Thoracic aorta (tissue), 2 donors: ENCODE measurements at places on chromosomes 7 and 10.
A peak's percentile ranks its signal among the peaks of the same experiment; 100 is the strongest.

DNA sequence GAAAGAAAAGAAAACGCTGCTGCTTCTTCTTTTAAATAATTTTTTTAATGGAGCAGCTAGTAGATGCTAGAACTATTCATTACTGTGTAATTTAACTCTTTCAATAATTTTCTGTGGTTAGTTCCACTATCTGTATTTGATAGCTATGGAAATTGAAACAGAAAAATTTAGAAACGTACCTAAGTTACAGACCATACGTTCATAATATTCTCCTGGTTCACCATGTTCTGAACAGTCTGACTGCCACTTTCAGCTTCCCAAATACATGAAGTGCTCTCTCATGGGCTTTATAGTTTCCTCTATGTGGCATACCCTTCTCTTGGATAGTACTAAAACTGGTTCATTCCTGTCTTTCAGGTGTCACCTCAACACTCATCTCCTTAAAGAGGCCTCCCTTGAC lies 508.0 kb downstream of the MDFIC start:
- no peak for DNase-seq

DNA sequence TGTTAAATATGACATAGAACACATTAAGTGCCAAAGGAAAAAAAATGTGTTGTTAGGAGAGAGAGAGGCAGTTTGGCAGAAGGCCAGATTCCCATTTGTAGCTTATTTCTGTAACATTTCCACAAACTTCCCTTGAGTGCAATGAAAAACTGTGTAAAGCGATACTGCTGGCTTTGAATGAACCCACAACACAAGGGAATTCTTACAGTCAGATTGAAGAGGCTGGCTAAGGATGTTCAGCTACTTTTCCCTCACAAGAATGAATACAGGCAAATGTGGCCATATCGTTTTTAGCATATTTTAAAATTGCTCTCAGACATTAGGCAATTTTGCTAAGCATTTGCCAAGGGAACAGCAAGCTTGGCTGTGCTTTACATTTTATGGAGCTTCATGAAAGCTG lies 614.1 kb upstream of the FZD8 start:
- DNase-seq: no peak

DNA sequence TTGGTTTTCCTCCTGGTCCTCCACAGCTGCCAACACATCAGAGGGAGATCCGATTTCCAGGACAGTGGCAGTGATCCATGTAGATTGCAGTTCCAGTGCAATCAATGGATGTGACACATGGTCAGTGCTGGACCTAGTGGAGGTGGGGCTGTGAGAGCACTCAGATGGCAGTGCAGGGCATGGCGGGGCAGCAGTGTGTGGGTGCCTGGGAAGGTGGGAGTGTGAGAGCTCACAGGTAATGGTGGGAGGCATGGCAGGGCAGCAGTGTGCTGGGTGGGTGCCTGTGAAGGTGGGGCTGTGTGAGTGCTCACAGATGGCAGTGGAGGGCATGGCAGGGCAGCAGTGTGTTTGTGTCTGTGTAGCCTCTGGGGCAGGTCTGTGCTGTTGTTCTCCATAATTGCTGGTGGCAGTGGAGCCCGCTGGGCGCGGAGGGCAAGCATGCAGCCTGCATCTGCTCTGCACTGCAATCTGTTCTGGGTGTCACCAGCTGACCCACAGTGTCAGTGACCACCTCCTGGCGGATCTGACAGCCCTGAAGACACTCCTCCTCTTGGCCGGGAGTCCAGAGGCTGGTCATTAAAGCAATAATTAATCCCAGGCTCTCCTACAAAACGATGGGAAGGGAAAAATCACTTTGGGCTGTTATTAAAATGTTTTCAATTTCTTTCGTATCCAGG lies 8.6 kb upstream of the ADARB2 start:
- no peak for DNase-seq

DNA sequence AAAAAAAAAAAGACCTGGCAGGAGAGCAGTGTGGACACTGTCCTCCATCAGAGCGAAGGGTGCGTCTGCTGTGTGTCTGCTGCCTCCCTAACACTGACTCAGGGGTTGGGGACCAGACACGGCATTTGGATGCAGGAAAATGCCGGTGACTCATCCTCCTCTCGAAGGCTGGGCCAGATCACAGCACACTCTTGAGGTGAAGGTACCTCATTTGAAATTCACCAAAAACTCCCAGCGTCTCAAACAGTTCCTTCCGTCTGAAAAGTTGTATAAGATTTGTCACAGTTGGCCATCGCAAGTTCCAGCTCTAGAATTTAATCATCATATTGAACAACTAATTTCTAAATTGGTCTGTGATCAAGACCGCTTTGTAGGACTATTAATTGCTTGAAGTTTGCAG lies 118.1 kb upstream of the LYZL2 start:
- no peak for DNase-seq

DNA sequence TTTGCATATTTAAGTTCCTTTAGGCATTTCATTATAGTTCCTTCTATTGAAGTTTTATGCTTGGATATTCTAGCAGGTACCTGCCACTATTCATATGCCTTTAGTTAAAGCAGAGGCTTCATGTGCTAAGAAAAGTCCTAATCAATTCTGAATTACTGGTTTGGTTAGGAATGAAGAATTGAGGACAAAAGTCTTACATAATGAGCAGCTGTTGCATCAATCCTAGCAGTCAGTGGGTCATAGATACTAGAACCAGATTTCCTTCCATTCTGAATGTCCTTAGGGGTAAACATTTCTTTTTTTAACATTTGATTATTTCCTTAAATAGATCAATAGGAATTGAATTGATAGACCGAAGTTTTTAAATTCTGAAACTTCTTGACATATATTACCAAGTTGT lies 59.2 kb downstream of the CDK13 start:
- DNase-seq: no peak

GRCh38 chr10:101353692-101354327 lies at the start of gene BTRC:
TSS of gene BTRC (plus strand) at chr10:101354165. CDS start at chr10:101354181, 16 bp downstream.
- peak; percentile 89 for DNase-seq

- DNase-seq: no peak
Observed at GRCh38 chr7:128194533-128195282, 46.4 kb upstream of the LEP start.

GRCh38 chr10:97584798-97585438 lies 729 bp downstream of the HOGA1 start:
- no peak for DNase-seq

DNA sequence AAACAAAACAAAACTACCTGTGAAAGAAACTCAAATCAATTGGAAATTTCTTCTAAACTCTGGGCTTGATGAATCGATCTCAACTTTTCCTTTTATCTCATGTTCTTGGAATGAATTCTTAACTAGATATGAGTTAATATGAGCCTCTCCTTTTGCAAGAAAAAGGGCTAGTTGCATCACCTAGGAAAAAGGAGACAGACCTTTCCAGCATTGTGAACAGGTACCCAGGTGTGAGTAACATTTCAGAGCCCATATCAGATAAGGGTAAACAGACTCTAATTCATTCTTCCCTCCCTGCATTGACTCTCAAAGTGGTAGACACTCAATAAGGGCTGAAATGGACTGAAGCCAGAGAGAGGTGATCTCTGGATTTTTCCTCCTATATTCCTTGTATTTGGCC lies 103.8 kb upstream of the AGR3 start:
- DNase-seq: no peak

GRCh38 chr7:67341153-67341768 lies 344.6 kb downstream of the TYW1 start:
- DNase-seq: no peak

DNA sequence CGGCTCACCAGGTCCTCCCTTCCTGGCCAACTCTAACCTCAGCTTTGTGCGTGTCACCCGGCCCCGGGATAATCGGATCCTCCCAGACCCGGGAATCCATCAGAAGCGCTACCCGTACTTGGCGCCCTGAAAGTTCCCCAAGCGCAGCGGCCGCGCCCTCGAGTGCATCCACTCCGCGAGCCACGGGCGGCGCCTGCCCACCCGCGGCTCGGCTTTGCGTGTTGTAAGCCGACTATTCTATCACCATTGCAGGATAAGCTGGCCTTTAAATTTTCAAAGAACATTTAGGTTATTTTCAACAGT lies 35.7 kb upstream of the EBLN1 start:
- DNase-seq: no peak

GRCh38 chr10:28604567-28605536 lies 71.9 kb downstream of the WAC start:
- DNase-seq: no peak

GRCh38 chr10:76086761-76087639 lies 655.6 kb downstream of the LRMDA start:
- no peak for DNase-seq

DNA sequence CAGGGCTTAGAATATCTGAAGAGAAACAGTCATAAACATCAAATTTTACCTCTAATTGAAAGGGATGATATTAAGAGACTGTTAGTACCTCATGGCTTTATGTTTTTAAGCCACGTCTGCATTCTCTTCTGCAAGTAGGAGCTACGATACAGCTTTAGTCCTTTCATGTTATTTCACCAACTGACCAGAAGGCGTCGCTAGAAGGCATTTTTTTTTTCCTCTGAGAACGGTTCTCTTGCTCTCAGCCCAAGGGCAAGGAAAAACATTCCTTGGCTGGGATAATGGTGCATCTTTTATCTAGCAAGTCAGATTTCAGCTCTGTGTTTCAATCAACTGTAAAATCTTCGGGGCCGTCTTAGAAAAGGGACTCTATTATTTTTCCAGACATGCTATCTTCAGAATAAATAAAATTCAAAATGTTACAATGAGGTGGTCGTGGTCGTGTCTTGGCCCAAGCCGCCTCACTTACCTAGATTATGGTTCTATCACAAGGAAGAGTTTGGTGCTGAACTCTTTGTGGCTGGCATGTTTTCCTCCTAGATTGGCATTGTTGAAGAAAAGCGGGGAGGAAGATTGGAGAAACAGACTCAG lies 41.6 kb upstream of the LYZL2 start:
- no peak for DNase-seq

- DNase-seq: no peak
Observed at GRCh38 chr7:70654146-70654545, 477.8 kb upstream of the GALNT17 start.

DNA sequence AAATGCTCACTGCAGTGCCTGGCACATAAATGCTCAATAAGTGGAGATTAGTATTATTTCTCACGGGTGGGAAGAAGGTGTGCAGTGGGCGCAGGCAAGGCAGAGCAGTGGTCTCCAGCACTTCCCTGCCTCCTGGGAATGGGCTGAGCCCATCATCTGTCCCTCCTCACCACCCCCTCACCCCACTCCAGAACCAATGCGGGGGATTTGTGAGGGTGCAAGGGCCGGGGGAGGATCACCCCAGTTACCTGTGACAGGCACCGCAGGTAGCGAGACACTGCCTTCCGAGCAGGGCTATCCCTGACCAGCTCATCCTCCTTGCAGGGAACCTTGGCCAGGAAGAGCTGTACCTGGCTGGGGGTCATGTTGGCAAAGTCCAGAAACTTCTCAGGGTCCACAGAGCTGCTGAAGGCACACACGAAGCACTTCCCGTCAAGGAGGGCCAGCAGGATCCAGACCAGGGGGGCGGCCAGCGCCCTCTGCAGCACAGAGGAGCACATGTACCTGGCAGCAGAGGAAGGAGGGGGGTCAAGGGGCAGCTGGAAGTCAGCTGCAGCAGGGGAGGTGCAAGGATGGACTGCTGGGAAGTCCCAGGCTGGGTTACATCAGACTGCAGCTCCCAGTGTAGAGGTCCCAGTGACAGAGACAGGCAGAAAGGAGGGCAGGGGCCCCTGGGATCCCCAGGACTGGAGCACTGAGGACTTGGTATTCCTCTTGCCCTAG lies 2.8 kb downstream of the CALHM3 start:
- no peak for DNase-seq

DNA sequence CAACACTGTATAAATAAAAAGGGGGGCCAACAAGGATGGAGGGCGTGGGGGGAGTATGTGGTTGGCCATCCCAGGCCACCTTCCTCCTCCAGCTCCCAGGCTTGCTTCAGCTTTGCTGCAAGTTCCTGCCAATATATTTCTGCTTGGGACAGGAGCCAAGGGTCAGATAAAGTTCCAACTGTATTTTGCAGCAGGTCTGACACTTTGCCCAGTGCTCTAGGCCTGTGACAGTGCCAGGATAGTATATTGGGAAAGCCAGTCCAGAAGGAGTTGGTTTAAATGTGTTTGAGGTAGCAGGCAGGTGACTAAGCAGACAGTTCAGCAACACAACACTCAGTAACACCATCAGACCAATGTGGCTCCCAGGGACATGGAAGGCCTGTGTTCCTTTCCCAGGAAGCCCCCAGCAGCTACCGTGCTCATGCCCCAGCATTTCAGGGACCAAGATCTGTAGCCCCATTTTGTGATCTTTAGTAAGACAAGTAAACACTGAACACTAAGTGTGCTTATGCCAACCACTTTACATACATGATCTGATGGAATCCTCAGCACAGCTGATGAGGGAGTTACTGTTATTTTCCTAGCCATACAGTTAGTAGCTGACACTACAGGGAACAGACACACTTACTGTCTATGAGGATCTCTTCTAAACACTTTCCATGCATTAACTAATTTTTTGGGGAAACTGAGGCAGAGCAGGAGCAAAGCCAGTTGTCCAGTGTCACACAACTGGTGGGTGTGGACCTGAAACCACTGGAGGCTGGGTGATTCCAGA lies 38.9 kb downstream of the DNAJB12 start:
- DNase-seq: peak; percentile 50

DNA sequence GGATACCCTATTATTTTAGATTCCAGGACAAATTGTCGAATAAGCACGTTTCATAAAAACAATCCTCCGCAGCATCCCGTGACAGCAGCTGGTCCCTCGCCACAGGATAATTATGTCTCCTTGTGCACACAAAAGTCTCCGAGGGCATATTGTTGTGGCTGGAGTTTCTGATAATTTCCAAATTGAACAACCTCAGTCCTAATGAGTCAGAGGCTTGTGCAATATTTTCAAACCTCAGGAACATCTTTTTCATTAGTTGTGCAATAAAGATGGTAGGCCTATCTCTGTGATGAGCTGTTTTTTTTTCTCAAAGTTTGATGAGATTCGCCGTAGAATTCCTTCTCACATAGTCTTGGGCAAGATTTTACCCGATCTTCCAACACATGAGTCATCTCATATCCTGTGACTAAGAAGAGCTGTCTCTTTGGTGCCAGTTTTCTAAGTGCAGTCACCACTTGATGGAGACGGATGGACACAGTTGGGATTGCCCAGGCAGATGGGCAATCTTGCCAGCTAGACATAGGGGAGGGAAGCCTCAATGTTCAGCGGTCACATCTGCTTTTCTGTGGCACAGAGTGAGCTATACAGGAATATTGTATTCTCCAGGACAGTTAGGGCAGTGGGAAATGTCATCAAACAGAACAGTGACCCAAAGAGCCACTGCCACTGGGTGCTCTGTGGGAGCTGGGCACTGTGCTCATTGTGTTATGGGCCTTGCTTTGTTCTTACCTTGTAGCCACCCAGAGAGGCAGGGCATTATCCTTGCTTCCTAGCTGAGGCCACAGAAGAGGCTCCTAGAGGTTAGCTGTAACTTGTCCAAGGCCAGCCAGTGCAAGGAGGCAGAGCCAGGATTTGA lies 7.8 kb downstream of the HTRA1 start:
- no peak for DNase-seq

DNA sequence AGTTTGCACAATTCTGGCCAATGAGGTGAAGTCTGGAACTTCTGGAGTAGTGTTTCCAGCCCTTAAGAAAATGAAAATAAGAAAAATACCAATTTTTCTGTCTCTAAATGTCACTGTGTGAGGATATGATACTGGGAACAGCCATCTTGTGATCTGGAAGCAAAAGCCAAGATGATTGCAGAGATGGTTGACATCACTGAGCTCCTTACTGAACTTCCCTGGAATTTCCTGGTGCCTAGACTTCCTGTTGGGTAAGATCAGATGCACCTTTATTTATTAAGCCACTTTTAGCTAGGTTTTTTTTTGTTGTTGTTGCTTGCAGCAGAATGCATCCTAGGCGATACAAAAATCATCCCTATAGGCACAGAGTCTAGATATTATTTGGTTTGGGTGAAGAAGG lies 27.3 kb upstream of the INHBA start:
- no peak for DNase-seq

GRCh38 chr7:6407434-6407833 lies 40.3 kb downstream of the DAGLB start:
- DNase-seq: no peak
